ENCODE measurements at places on chromosomes 6 and 20.

DNA sequence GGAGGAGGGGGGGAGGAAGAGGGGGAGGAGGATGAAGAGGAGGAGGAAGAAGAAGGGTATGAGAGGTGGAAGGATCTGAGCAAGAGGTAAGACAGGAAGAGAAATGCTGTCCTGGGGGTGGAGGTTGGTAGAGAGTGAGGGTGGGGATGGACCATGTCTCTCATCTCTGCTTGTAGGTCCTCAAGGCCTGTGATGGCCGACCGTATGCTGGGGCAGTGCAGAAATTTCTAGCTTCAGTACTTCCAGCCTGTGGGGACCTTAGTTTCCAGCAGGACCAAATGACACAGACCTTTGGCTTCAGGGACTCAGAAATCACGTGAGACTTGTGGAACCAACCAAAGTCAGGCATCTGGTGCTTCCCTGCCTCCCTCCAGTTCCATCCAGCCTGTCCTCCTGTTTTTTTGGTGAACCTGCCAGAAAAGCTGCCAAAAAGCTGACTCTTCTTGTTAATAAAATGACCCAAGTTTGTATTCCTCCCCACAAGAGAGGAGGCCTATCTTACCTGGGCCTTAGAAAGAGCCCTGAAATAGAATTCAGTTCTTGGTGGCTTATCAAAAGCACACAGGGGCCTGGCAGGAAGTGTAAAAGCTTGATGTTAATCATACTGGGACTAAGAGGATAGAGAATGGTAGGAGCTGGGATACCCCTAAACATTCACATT lies 2.5 kb upstream of the C4A start:
- DNase-seq = no peak

DNA sequence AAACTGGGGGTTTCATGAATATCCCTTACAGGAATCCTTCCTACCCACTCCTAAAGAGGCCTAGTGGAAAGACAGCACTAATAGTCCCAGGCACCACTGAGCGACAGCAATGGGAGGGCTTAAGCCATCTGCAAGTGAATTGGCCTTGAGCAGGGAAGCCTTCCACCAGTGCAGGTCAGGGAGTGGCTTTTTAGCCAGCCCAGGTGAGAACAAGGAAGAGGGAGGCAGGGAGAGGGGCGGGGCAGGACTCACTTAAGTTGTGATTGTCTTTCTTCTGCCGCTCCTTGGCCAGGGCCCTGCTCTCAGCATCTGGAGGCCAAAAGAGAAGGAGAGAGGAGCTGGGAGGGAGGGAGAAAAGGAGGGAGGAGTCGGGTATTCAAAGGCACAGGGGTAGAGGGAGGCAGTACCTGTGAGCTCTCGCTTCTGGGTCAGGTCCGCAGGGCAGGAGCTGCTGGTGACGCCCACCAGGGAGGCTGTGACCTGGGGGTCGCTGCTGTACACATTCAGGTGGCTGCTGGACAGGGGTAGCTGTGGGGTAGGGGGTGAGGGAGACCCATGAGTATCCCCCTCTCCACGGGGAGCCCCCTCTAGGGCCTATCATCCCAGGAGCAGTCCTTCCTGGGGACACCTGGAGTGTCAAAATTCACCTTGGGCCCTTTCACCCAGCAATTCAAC lies 47.8 kb downstream of the TFEB start:
- DNase-seq = no peak

DNA sequence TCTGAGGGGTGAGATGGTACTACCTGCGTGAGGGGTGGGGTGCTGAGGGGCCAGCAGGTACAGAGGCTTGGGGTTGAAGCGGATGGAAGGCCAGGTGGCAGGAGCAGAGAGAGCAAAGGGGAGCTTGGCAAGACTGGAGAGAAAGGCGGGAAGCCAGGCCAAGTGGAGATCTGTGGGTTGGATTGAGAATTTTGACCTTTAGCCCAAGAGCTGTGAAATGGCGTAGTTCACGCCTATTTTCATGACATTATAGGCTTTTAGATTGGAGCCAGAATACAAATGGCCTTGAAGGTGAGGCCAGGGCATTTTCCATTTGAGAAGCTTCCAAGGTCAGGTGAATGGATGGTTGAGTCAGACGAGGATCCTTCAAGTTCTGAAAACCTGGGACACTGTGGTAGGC lies 2.5 kb downstream of the ATRN start:
- no peak for DNase-seq

- DNase-seq = peak; percentile 30
These were observed 21.2 kb downstream of the RAMACL start for GRCh38 chr6:166565084-166565967.

DNA sequence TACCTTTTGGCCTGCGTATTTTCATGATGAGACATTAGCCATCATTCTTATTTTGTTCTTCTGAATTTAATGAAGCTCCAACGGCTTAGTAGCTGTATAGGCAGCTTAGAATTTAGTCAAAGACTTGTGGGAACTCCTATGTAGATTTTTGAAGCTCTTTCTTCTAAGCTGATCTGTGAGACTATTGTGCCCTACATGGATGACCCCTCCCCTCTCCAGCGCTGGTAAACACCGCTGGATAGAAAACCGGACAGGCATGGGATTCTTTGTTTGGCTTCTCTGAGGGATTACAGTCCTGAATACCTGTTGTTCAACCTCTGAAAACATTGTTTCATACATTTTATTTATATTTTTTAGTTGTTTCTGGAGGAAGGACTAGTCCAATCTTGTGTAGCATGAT lies 1353.4 kb downstream of the GRIK2 start:
- DNase-seq = no peak

DNA sequence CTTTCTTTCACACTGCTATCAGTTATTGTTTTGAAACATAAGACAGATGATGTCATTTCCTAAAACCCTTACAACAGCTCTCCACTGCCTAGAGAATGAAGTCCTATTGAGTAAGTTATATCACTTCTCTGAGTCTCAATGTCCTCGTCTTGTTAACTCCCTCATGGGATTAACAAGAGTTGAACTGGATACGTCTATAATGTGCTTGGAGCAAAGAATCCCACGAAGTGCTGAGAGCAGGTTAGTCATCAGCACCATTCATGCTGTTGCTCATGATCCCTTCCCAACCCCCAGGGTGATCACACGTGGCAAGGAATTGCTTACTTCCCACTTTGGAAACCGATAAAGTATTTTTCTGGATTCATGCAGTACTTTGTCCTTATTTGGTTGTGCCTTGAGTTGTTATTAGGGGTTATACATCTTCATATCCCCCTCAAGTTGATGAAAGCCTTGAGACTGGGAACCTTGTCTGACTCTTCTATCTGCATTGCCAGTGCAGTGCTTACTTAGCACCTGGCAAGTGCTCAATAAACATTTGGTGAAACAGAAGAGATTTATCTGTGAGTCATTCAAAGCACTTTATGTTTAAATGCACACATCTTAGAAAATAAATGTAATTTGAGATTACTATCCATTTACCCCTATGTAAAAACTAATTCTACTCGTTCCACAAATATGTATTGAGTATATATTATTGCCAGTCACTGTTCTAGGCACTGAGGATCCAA lies 487.5 kb downstream of the EPM2A start:
- no peak for DNase-seq

- DNase-seq = no peak
These were observed 37.6 kb downstream of the SPTLC3 start for GRCh38 chr20:13046409-13046808.

- no peak for DNase-seq
These were observed 368.0 kb downstream of the QKI start for GRCh38 chr6:163782436-163783003.

GRCh38 chr20:40354880-40355279 lies 334.2 kb downstream of the MAFB start:
- no peak for DNase-seq

DNA sequence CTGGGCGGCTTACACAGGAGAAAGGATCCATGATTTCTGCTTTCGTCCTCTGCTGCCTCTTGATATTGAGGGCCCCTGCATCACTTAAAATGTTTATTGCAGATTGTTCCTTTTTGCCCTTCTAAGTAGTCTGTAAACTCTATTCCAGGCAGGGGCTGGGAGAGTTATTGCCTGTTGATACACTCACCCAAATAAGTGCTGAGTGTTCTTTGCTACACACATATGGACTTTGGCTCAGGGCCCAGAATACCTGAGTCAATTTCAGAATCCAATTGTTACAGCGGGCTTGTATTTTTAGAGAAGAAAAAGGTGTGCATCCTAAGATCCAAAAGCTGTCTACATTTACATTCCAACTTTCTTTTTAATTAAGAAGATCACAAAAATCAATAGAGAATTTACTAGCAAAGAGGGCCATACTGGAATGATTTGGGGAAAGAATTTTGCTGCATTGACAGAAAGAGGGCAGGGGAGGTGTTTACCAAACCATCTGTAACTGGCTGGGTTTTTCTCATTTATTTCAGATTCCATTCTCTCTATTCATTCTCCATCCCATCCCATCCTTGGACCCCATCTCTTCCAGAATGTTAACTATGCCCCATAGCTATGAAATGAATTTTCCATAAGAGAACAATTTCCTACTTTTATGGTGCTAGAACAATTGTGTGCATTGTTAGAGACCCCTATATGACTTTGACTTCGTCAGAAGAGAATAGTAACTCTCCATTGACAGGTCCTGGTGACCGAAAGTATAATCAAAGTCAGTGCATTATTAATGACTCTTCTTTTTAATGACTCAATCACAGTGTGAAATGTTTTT lies 959.9 kb upstream of the FLRT3 start:
- DNase-seq = no peak

- no peak for DNase-seq
These were observed 101.1 kb downstream of the MAP3K7 start for GRCh38 chr6:90485635-90486277.

DNA sequence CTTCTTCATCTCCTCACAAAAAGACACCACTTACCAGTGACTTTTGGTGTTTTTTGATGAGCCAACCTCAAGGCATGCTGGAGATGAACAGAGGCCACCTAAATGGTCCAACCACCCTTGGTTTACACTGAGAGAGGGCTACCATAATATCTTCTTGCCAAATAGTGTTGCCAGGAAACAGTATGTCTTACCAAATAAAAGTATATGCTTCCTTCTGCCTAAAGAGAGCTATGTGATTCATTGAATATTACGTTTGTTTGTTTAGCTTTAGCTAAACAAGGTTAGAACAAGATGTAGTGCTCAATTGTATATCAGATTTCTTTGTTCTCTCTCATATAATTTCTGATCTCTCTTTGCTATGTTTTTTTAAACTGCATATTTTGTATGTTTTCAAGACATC lies 40.6 kb upstream of the BMP6 start:
- DNase-seq = no peak

DNA sequence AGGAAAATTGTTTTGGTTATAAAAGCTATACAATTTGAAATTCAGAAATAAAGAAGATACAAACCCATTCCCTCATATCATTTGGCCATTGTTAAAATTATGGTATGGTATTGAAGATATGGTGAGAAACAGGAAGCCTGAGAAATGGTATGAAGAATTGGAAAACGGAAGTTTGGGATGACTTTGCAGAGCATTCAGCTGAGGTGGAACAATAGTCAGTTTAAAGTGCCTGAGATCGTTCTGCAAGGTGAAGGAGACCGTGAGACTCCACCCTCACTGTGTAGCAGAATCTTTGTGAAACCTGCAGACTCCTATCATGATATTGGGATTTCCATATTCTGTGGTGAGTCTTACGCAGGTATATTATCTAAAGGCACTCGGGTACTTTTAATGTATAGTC lies 97.3 kb downstream of the ADGRB3 start:
- no peak for DNase-seq

DNA sequence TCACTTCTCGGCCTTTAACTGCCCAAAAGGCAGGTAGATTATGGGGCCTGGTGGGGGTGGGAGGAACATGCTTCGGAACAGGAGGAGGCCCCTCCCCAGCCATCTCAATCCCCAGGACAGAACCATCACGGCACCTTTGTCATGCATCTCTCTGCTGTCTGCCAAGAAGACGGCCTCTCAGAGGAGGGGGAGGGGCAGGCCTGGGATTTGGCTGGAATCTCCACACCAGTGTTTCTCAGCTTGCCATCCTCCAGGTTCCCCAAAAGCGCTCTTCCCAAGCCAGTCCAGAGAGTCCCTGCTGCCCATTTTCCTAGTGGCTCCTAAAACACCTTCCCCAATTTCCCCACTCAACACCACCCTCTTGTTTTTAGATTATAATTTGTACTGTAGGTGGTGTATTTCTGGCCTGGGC lies 2.5 kb upstream of the POU5F1 start:
- no peak for DNase-seq

GRCh38 chr6:30991891-30992290 lies 8.4 kb downstream of the MUC21 start:
- DNase-seq = no peak

- no peak for DNase-seq
These were observed 85.2 kb upstream of the PHACTR3 start for GRCh38 chr20:59518881-59519706.

DNA sequence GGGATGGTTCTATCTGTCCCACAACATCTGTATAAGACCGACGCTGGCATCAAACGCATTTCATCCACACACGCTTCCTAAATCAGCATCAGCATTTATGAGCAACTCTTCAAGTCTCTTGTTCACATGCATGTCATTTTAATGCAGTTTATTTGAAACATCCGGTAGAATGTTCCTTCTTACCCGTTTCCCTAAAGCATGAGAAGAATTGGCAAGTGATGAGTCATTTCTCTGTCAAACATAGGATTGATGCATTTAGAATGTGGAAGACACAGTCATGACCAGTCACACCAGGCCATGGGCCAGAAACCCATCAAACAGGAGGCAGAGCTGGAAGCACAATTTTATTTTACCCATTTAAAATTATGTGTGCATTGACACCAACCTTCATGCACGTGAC lies 122.8 kb downstream of the UST start:
- DNase-seq = no peak

GRCh38 chr6:100549406-100550167 lies 84.9 kb upstream of the SIM1 start:
- DNase-seq = no peak

- DNase-seq = no peak
These were observed 127.2 kb upstream of the TCF21 start for GRCh38 chr6:133761706-133762105.

DNA sequence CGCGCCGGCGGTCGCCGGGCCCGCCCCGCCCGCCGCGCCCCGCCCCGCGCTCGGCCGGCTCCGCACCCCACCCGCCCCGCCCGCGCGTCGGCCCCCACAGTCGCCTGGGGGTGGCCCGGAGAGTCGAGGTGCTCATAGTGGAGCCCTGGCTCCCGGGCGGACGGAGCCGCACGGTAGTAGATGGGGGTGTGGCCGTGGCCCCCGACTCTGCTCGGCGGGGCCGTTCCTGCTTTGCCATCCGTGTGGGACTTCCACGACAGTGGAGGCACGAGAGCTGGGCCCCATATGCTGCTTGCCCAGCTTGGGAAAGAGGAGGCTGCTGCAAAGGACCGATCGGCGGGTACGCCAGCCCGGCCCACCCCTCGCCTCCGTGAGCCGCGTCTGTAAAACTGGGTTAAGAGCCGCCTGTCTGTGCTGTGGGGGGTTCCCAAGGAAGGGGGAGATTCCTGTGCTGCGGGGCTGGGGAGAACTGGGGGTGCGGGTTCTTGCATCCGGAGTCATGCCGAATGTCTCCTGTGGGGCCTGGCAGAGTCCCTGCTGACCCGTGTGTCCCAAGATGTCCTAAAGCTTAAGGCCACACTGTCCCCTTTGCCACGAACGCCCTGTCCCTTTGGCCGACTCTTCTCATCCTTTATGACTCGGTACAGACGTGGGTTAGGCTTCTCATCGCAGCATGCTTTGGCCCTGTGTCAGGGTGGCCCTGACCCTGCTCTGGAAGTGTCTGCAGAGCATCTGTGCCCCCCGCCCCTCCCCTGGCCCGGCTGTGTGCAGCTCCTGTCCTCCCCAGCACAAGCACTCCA lies at the start of gene OPRL1:
Gene OPRL1 (plus strand): TSS at position 70 of the 800 bp plus-strand sequence. CDS start 12,639 bp downstream, outside the sequence.
- no peak for DNase-seq

- DNase-seq = no peak
These were observed 32.3 kb upstream of the PLEKHG1 start for GRCh38 chr6:150567380-150567779.

GRCh38 chr6:142886431-142887170 lies 58.4 kb downstream of the HIVEP2 start:
- no peak for DNase-seq
